CD4-positive, alpha-beta T cell treated with Interferon gamma for 1 hour (primary cell): ENCODE measurements at places on chromosomes 2 and 18.

GRCh38 chr2:191465766-191466420 lies 212.0 kb upstream of the NABP1 start:
- no peak for DNase-seq

- DNase-seq, result peak; percentile 36
Measured at GRCh38 chr18:3059272-3059671, 46.3 kb upstream of the LPIN2 start.

DNA sequence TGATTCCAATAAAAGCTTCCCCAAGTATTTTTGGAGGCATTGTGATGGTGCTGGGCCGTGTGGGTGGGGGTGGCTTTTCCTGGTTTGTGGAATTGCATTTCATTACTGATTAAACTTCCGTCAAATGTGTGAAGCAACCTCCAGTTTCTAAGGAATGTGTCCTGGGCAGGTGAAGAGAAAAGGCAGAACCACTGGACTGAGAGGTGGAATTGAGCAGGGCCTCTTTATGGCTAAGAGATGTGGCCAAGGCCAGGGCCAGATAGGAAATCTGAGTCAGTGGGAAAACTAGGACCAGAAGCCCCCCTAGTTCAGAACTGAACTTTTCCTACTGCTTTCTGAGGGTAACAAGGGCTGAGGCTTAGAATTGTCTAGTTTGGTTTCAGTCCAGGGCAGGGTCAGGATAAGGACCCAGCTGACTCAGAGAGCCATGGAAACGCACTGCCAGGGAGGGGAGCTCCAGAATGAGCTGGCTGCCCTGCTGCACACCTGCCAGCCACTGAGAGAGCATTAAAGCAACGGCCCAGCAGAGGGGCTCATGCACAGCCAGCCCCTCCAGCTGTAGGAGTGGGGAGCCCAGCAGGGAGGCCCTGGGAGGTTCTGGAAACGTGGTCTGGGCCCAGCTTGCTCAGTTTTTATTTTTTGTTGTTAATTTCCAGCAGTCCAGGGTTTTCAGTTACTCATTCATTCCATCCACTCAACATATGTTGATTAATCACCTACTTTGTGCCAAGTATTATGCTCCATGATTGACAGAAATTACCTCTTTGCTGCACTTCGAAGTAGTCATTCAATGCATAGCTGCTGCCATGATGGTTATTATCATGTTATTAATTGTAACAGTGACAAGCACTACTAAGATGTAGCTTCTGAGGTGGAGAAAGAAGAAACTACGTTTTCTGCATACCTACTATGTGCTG lies 156.1 kb downstream of the MSH2 start:
- no peak for DNase-seq

GRCh38 chr18:567122-567521 lies 13.1 kb upstream of the CETN1 start:
- DNase-seq, result no peak

DNA sequence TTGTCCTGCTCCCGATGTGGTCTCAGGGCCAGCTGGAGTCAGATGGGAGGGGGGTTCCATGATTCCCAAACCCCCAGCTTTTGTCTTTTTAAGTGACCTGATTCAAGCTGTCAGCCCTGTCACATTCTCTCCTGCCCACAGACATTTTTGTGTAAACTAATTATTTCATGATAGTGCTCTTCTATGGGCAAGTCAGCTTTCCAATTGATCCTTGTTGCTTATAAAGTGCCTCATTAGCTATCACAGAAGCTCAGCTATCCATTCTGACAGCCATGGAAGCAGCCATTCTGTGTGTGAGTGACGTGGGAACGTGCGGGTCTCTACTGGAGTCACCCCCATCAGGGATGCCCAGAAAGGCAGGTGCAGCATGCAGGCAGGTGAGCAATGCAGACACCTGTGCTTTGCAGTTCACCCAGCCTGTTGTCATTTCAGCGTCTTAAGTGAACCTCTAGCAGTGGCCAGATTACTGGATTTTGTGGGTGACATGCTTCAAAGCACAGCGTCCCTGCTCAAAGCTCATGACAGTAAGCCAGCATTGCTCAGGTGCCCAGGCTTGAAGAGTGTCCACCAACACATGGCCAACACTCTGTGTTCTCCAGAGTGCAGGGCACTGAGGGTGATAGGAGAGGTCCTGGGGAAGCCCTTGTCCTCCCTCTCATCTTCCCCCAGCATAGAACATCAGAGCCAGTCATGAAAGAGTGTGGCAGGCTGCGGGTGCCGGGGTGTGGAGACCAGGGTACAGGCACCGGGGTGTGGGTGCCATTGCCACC lies 162.1 kb upstream of the SH3BP4 start:
- no peak for DNase-seq

GRCh38 chr2:8119782-8120505 lies 561.9 kb upstream of the ID2 start:
- DNase-seq, result no peak

DNA sequence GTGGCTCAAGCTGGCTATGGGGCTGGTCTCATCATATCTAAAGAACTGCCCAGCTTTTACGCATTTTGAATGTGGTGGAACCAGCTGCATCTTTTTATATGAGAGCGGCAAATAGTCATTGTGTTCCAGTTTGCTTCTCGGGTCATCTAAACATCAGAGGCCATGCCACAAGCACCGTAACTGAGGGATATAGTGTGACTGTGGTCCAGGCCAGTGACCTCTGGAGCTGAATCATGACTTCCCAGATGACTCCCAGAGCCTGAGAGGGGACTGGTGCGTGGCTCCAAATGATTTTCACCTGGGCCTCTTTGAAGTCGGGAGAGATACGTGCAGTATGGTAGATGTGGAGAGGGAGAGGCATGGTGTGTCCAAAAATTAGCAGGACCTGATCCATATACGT lies 271.0 kb downstream of the NEDD4L start:
- DNase-seq, result no peak

- DNase-seq, result no peak
Measured at GRCh38 chr2:80059447-80059846, 245.1 kb downstream of the LRRTM1 start.

DNA sequence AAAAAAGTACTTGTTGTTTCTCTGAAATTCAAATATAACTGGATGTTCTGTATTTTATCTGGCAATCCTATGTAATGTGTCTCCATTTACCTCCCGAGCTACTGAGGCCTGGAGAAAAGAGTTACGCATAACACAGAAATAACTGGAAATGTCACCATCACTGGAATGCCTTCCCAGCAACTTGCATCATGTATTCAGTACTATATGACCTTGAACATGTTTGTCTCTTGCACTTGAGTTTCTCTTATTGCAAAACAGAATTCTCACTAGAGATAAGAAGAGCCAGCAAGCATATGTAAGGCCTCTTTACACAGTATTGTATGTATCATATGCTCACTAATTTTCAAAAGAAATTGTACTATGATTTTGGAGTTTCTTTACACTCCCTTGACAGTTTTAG lies 99.6 kb upstream of the CTAGE1 start:
- no peak for DNase-seq

DNA sequence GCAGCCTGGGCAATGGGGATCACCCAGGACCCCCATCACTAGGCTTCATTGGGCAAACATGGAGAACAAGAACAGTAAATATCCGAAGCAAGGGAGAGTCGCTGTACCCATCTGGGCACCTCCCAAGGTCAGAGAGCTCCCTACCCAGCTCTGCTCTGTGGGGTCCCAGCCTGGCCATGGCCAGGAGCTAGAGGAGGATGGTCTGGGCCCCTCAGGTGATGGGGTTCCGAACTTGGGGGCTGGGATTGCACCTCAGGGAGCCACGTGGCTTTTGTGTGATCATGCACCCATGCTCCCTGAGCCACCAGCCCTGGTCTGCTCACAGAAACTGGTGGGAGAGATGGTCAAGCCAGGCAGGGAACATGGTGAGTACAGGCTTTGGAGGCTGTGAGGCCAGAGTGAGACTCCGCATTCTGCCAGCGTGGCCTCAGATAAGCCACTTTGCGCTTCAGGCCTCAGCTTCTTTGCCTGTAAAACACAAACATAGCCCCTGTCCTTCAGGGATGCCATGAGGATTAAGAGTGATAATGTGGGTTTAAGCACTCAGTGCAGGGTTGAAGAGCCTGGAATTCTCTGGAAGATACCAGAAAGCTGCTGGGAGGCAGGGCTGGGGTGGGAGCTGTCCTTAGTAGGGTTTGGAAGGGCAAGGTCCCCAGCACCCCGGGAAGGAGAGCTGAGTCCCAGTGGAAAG lies 3.0 kb upstream of the NMUR1 start:
- DNase-seq, result no peak

DNA sequence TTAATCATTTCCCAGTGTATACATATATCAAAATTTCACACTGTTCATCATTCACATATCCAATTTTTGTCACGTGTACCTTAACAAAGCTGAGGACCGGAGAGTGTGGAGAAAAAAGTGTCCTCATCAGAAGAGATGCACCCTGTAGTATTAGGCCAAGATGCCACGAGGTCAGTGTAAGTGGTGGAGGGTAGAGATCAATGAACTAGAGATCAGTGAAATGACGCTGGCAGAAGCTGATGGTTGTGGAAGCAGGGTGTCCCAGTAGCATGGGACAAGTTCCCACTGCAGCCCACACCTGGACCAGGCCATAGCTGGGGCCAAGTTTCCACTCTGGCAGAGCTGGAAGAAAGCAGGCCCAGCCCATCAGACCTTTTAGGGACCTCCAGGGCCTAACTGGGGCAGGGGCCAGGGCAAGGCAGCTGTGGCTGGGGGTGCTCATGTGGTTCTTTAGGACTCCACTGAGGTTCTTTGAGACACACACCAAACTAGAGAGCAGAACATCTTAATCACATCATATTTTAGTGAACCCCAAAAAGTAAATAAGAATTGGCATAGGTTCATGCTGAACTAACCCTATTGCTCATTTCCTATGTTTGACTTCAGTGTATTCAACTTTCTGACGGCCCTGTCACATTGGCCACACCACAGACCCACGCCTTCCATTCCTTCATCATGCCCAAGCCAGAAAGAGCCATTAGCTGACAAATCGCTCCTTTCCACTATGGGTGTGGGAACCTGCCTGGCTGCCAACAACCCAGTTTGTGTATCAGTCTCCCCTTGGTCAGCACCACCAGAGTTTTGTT lies 21.6 kb upstream of the GPR55 start:
- no peak for DNase-seq

DNA sequence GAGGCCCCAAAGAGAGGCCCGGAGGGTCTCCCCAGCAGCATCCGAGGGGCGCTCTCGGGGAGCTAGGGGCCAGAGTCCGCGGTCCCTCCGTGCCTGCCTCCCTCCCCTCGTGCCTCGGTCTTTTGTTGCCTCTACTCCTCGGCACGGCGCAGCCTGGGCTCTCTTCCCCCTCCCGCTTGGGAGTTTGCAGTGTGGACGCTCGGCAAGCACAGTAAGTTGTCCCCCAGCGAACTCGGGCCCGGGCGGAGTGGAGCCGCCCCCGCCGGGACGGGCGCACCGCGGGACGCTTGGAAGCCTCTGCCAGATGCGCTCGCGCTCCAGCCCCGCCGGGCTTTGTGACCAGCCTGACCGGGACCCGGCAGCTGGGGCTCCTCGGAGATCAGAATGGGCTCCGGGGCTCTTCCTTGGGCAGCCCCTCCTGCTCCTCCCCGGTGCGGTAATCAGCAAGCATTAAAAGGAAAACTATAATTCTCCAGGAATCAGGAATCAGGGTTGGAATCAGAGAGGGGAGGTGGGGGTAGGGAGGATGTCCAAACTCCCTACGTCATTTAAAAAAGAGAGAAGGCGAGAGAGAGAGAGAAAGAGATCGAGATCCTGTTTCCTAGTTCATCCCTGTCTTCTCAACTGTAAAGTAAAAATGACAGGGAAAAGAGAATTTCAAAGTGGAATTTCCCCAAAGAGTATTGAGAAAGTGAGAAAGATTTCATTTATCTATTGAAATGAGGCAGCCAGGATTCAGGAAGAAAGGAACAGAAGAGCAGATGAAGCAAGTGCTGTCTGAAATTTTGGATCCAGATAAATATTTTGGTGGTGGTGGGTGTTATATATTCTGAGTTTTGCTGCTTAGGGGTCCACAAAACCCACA lies 786 bp upstream of the TMEM200C start:
- DNase-seq, result no peak

DNA sequence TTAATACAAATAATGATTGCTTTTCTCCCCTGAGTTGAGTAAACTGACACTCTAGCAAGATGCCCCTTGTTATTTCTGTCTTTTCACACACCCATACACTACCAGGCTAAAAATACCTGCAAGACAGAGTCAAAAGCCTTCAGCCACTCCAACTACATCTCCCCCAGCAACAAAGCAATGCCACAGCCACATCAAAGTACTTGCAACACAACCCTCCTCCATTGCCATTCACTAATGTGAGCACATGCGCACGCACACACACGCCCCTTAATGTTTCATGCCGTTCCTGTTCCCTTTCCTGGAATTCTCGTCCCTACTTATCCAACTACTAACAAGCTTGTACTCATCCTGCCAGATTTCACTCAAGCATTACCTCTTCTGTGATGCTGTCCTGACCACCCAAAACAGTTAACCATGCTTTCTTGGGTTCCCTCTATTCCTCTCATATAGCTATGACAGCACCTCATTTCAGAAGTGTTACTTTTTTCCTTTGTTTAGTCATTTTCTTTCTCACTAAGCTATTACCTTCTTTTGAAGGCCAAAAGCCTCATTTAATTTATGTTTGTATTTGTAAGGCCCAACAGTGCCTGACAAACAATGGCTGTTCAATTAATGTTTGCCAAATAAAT lies 29.6 kb downstream of the SLC25A12 start:
- DNase-seq, result no peak

DNA sequence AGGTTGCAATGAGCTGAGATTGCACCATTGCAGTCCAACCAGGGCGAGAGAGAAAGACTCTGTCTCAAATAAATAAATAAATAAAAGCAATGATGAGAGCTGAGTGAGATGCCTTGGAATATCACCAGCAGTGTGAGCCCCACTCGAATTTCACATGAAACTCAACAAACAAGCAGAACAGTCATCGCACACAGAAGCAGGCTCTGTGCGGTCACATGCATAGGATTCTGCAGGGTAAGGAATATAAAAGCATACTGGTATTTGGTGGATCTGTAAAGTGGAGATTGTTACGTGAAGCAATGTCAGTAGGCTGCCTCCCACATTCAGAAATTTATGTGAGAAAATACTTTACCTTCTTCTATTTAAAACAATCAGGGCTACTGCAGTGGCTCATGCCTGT lies 18.0 kb upstream of the AP1S3 start:
- no peak for DNase-seq

- no peak for DNase-seq
Measured at GRCh38 chr2:67646714-67647333, 249.7 kb downstream of the ETAA1 start.

- no peak for DNase-seq
Measured at GRCh38 chr2:239496700-239497099, 95.9 kb upstream of the HDAC4 start.

DNA sequence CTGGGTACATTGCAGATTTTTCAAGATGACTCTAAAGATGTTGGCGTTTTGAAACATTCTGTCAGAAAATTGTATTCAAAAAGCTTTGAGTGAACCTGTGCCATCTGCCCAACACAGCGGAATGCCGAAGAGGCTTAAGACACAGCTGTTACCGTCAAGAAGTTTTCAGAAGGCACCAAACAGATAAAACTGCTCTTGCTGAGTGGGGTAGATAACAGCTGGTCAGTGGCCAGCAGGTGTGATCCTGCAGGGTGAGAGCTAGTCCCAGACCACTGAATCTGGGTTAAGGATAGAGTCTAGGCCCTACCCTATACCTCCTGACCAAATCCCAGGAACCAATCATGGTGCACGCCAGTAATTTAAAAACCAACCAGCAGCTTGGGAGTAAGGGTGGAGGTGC lies 60.5 kb upstream of the B3GNT7 start:
- no peak for DNase-seq

GRCh38 chr18:79770826-79771225 lies 26.9 kb upstream of the KCNG2 start:
- DNase-seq, result no peak

- no peak for DNase-seq
Measured at GRCh38 chr2:180366481-180366880, 359.4 kb upstream of the CWC22 start.

GRCh38 chr2:113076954-113077669 lies 9.3 kb downstream of the IL1F10 start:
- no peak for DNase-seq
